ENCODE measurements at places on chromosomes 11 and 22. TPM values are rescaled to one million over a fixed set of nuclear protein-coding genes. Genes with fewer than 3 reads are reported as not detected.

The CST6 gene
- total RNA-seq = 0.40 TPM

The BEST1 gene
- total RNA-seq = 0.81 TPM

The OR4C45 gene
- total RNA-seq = not detected

- H3K4me3 ChIP-seq = no peak overlapping the region
- H3K27me3 ChIP-seq = no peaks in the 10 kb centered on the region
- no peak for DNase-seq
Measured at GRCh38 chr11:16474659-16475058, 118.3 kb upstream of the SOX6 start.

The MGAT3 gene
- total RNA-seq = 1.5 TPM

- H3K4me1 ChIP-seq = no peaks in the 10 kb centered on the region
- H3K27ac ChIP-seq = no peak overlapping the region
- no peak overlapping the region for H3K4me3 ChIP-seq
- H3K27me3 ChIP-seq = no peaks in the 10 kb centered on the region
Measured at GRCh38 chr22:30782613-30783012, 87.9 kb downstream of the OSBP2 start.

The FAM180B gene
- not detected for total RNA-seq

The TRPC6 gene
- total RNA-seq = 0.21 TPM

The OR4D11 gene
- not detected for total RNA-seq

GRCh38 chr11:71565263-71565662 is at the start of gene KRTAP5-10:
KRTAP5-10 (plus strand) TSS chr11:71565563; CDS start chr11:71565588, 25 bp downstream.
- DNase-seq = no peak
- peaks cover 20% of the 10 kb centered on the region for H3K27me3 ChIP-seq
- no peak within 1 kb of the TSS for H3K4me3 ChIP-seq
- H3K36me3 ChIP-seq = no peaks in the 10 kb centered on the region

The LRP4 gene
- total RNA-seq = 32.3 TPM

The RHOD gene
- total RNA-seq = 34.2 TPM

The NEU3 gene
- 14.8 TPM for total RNA-seq

- no peaks in the 10 kb centered on the region for H3K36me3 ChIP-seq
- DNase-seq = no peak
- peak overlapping the region; percentile 99 for H3K27ac ChIP-seq
- H3K27me3 ChIP-seq = no peaks in the 10 kb centered on the region
- H3K4me1 ChIP-seq = peaks cover 92% of the 10 kb centered on the region
Measured at GRCh38 chr11:114098927-114099326, 39.4 kb downstream of the ZBTB16 start.

- no peak overlapping the region for H3K27ac ChIP-seq
- no peak for DNase-seq
- no peaks in the 10 kb centered on the region for H3K27me3 ChIP-seq
Measured at GRCh38 chr11:118142809-118143208, 9.8 kb downstream of the SCN4B start.

All from psoas muscle (tissue), 8 donors.